ENCODE measurements at places on chromosomes 5 and 9.

DNA sequence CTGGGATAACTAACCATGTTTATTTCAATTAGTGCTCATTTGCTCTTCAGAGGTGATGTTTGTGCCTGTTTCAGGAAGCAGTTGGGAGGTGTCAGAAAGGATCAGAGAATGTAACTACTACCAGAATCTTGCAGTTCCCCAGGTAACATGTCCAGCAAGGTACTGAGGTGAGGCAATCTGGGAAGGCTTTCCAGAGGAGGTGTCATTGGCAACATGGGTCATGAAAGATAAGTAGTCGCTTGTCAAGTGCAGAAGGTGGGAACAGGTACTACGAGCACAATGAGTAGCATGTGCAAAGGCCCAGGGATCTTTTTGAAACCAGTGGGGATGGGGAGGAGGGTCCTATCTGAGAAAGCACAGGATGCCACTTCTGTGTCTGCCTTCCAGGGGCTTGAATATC lies 4.8 kb downstream of the SMIM23 start:
- no peak for DNase-seq

- no peak for DNase-seq
Observed at GRCh38 chr9:70131296-70131695, 87.6 kb downstream of the MAMDC2 start.

DNA sequence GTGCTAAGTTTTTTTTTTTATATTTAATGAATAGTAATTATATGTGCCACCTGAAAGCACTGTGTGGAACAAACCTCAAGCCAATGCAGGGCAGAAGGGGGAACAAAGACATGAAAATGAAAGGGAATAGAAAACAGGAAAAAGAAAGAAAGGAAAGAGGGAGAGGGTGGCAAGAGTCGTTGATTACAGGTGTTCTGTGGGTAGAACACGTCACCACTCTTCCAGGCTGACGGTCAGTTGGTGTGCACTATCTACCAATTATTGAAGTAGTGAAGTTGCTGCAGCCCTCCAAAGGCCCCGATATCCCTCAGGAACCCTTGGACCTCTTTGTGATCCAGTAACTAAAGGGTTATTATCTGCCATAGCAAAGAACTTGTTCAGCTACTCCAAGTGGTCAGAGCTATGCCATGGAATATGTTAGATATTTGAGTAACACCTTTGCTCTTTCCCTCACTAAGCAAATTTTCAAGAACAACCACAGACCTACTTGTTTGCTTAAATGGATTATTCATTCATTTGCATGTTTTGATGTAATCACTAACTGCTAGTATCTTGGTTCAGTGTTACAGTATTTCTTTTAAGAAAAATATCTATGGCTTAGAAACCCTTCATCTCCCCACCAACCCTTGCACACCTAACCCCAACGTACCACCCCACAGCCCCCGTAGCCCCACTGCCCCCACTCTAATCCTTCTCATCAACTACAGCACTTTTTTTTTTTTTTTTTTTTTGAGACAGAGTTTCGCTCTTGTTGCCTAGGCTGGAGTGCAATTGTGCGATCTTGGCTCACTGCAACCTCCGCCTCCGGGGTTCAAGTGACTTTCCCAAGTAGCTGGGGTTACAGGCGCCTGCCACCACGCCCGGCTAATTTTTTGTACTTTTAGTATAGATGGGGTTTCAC lies 31.3 kb downstream of the FYB1 start:
- no peak for DNase-seq

GRCh38 chr9:122642226-122642625 lies 15.2 kb downstream of the OR1B1 start:
- no peak for DNase-seq

- DNase-seq, result no peak
Observed at GRCh38 chr5:165573445-165573844, 2068.0 kb downstream of the MAT2B start.
